ENCODE measurements at places on chromosomes 11 and 22. TPM values are rescaled to one million over a fixed set of nuclear protein-coding genes. Genes with fewer than 3 reads are reported as not detected.

GRCh38 chr22:30640361-30640760 lies 4.8 kb downstream of the SLC35E4 start:
- ATAC-seq: no peak

DNA sequence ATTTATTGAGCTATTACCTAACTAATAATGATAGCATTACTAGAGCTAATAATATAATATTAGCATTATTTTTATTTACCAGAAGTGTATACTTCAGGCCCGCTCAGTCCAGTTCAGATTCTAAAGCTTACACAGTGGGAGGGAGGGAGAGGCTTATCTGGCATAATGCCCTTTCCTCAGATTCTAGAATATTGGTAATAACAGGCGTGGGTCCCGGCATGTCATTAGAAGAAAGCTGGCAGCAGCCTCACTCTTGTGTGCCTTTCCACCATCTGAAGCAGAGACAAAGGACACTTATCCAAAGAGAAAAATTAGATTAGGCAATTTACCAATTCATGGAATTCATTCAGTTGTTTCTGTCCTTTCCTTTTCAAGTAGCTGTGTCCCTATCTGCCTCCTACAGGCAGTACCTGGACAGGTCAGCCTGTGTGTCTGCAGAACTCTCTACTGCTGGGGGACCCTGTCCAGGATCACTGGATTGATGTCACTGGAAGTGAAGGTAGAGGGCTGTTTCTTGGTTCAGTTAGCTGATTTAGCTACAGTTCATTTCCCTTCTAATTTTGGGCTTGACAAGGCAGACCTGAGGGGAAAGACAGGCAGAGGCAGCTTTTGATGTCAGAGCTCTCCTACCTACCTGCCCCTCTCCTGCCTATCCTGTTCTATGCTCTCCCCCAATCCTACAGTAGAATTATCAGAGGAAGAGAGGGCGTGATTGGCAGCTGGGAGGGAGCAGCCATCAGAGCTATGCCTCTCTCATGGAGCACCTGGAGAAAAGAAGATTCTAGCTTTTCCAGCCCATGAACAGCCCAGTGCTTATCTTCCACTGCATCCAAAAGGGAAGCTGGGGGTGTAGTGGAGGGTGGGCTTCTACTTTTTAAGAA lies 20.3 kb upstream of the CCDC90B start:
- no peak for ATAC-seq

DNA sequence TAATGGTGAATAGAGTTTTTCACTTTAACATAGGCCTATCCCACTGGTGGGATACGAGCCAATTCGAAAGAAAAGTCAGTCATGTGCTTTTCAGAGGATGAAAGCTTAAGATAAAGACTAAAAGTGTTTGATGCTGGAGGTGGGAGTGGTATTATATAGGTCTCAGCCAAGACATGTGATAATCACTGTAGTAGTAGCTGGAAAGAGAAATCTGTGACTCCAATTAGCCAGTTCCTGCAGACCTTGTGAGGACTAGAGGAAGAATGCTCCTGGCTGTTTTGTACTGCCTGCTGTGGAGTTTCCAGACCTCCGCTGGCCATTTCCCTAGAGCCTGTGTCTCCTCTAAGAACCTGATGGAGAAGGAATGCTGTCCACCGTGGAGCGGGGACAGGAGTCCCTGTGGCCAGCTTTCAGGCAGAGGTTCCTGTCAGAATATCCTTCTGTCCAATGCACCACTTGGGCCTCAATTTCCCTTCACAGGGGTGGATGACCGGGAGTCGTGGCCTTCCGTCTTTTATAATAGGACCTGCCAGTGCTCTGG lies at the start of gene TYR:
TSS of gene TYR (plus strand) at position 185 of the 541 bp plus-strand sequence. CDS start at position 264, 79 bp downstream.
- ATAC-seq: no peak

DNA sequence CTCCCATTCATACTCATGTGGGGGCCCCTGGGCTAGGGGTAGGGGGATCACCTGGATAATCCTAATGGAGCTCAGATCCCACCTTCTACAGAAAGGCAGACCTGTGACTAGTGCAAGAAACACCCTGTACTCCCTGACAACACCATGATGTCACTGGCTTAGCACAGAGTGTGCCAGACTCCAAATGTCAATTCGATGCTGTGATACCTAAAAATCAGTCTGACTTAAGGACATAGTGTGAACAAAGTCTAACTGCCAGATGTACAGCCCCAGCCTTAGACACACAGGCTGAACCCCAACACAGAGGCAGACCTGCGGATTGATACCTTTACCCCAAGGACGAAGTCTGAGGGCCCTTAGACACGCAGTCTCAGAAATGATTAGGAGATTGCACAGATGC lies 8.5 kb downstream of the ABCC8 start:
- no peak for ATAC-seq

- no peak for ATAC-seq
Observed at GRCh38 chr11:209275-210121, 2.0 kb downstream of the RIC8A start.

GRCh38 chr11:60790726-60791125 lies 5.6 kb downstream of the MS4A10 start:
- ATAC-seq: no peak

- ATAC-seq: no peak
Observed at GRCh38 chr11:68525930-68526329, 65.4 kb downstream of the PPP6R3 start.

Gene HSPB2
- total RNA-seq: not detected

Gene TSGA10IP
- total RNA-seq: not detected

Gene C11orf42
- total RNA-seq: not detected
